COLO829 (cell line): ENCODE measurements at places on chromosomes 12 and 14.

- DNase-seq: peak; percentile 85
Observed at GRCh38 chr12:92539110-92539749, 163.6 kb upstream of the PLEKHG7 start.

DNA sequence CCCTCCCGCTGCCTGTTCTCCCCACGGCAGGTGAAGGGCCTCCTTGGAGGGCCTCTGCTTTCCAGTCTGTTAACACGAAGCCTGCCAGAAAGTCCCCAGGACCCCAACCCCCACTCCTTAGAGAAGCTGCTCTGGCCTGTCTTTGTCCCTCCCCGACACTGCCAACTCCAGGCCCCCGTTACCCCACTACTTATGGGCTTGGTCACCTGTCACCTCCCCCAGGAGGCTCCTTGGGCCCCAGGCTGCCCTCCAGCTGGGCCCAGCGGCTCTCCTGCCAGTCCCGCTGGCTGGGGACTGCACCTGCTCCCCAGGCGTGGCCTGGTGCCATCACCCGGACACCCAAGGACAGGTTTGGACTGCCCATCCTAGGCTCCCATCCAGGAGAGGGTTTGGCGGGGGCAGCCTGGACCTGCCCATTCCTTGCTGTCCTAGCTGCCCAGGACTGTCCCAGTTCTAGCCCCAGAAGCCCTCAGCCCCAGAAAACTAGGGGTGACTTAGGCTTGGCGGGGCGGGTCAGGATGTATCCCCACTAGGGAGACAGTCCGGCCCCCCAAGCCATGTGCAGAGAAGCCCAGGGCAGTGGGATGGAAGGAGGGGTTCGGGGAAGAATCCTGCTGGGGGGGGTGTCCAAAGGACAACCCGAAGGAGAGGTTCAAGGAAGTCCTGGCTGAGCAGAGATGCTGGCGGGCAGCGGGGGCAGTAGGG, 155.7 kb upstream of the C14orf180 start:
- no peak for DNase-seq

GRCh38 chr12:122813310-122813713, 21.9 kb upstream of the HIP1R start:
- no peak for DNase-seq

DNA sequence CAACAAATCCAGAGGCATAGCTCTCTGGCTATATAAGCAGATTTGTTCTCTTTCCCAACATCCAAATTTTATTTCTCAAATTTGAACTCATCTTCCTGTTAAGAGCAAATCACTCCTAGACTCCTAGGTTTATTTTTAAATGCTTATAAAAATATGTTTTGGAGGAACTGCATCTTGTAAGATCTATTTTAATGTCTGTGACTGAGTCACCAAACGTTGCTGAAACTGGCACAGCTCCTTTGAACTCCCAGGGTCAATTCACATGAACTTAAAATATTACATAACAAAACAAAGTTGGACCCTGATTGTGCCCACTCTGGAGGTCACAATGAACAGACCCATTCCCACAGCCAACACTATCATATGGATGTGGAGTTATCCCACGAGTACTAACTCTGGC, 23.9 kb downstream of the ANAPC7 start:
- DNase-seq: no peak

- DNase-seq: peak; percentile 84
Observed at GRCh38 chr12:119902084-119902509, 25.0 kb upstream of the CIT start.

DNA sequence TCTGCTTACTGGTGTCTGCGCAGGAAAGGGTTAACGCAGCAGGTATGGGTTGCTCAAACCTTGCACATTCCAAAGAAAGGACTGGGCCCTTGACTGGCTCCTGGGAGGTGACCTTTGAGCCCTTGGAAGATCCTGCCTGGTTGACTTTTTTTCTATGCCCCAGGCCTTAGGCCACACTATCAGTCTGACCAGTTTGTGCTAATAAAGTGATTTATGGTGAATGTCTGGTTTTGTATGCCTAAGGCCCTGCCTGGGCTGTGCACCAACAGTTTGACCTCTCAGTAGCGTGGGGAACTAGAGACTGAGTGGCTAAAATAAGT, 61.4 kb upstream of the SCN8A start:
- DNase-seq: no peak

DNA sequence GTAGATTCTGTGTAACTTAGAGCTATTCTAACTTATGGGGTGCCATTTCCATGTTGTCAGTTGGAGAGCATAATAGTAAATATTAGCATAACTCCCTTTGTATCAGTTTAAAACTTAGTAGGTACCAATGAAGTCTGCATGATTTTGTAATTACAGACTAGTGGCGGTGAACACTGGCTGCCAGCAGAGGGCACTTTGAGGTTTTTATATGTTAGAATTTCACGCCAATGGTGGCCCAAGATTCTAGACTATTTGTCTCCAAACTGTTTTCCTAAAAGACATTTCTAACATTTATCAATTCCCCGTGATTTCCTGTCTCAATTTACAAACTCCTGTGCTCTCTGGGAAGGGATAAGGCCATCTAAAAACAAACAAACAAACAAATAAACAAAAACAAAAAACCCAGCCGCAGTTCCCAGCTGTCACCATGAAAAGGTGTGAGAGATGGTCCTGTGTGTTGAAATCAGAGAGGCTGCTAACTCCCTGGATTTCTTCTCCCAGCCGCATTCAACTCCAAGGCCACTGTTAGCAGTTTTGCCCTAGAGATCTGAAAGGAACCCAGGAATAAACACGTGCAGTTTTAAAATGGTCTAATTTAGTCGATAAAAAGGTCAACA, 57.6 kb downstream of the BRMS1L start:
- peak; percentile 18 for DNase-seq

GRCh38 chr14:105014631-105015030, 6.3 kb downstream of the CDCA4 start:
- no peak for DNase-seq
